ENCODE measurements at places on chromosomes 5 and 9.

- DNase-seq: no peak
Measured at GRCh38 chr9:30534896-30535295, 1849.5 kb upstream of the ACO1 start.

- DNase-seq: no peak
Measured at GRCh38 chr5:148884339-148885020, 58.1 kb downstream of the ADRB2 start.

DNA sequence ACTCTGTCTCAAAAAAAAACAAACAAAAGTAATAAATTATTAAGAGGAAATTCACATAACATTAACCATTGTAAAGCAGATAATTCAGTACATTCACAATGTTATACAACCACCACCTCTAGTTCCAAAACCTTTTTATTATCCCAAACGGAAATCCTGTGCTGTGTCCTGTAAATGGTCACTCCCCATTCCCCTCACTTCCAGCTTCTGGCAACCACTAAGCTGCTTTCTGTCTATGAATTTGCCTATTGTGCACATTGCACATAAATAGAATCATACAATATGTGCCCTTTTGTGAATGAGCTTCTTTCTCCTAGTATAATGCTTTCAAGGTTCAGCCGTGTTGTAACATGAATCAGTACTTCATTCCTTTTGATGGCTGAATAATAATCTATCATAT, 20.8 kb downstream of the C9orf152 start:
- no peak for DNase-seq

- DNase-seq: no peak
Measured at GRCh38 chr9:123745451-123745850, 184.5 kb downstream of the DENND1A start.

DNA sequence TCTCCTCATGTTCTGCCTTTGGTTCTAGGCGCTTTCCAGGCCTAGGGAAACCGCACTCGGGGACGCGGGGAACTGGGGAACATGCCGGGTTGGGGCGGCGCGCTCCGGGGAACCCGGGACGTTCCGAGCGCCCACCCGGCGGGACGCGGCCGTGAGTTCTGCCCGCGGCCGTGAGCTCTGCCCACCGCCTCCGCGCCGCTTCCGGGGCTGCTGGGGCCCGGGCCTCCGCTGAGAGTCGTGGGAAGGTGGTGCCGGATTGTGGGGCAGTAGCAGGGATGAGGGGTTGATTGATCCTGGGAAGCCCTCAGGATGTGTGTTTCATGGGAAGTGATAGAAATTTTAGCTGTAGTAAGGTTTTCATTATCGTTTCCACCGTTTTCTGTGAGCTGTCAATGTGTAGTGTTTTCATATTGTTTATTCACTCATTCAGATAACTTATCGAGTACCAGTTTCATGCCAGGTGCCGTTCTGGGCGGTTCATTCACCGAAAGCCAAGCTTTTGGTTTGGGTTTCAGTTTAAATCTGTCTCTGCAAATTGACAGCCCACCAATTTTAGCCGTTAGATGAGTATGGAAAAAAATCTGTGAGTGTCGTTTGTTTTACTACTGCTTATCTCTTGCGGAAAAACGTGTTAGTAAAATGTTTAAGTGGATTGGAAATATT, 657 bp downstream of the MTRR start:
- DNase-seq: no peak

DNA sequence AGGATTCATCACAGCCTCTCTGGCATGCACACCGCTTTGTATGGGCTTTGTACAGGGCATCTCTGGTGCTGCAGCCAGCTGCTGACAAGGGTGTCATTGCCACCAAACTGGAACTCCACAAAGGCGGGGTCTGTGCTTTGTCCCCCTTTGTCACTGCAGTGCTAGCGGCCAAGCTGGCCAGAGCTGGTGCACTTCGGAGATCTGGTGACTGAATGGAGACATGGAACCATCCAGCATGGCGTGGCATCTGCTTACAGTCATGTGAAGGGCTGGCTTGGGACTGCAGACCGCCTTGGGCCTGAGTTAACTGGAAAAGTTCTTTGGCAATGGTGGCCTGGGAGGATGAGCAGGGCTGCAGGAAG, 18.7 kb upstream of the COL5A1 start:
- no peak for DNase-seq

- DNase-seq: no peak
Measured at GRCh38 chr9:79939819-79940218, 368.1 kb downstream of the TLE4 start.

GRCh38 chr9:127199001-127199791, 65.4 kb upstream of the GARNL3 start:
- DNase-seq: peak; percentile 29

- DNase-seq: no peak
Measured at GRCh38 chr9:122941582-122942234, 888 bp downstream of the RABGAP1 start.

DNA sequence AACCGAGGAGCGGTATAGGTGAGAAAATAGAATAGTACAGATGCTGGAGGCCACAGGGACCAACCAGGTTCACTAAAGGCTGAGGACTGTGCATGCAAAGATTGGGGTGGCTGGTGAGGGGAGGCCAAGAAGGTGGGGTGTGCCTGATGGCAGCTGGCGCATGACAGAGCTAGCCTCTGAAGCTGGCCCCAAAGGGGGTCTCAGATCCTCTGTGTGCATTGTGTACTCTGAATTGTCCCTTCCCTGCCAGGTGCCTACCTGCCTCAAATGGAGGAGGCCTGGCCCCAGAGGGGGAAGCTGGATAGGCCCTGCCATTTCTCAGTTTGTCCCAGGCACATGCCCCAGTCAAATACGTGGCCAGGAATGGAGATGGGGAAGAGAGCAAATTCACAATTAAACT, 63.1 kb downstream of the CRB2 start:
- DNase-seq: no peak

GRCh38 chr9:15512204-15512603, 1.4 kb upstream of the PSIP1 start:
- no peak for DNase-seq

DNA sequence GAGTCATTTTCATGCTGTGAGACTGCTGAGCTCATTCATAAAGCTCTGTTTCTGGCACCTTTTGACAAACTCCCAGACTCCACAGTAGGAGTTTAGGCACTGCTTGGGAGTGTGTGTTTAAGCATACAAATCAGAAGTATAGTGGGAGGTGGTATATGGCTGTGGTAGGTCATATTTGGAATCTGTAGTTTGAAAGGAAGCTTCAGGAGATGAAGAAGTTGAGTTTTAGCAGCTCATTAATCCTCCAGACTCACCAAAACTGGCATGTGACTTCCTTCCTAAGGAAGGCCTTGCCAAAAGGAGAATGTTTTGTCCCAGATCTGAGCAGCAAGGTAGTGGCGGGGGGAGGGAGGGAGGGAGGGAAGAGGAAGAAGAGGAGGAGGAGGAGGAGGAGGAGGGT, 52.8 kb downstream of the SAXO1 start:
- no peak for DNase-seq

- DNase-seq: no peak
Measured at GRCh38 chr9:86795047-86795442, 152.3 kb downstream of the GAS1 start.

DNA sequence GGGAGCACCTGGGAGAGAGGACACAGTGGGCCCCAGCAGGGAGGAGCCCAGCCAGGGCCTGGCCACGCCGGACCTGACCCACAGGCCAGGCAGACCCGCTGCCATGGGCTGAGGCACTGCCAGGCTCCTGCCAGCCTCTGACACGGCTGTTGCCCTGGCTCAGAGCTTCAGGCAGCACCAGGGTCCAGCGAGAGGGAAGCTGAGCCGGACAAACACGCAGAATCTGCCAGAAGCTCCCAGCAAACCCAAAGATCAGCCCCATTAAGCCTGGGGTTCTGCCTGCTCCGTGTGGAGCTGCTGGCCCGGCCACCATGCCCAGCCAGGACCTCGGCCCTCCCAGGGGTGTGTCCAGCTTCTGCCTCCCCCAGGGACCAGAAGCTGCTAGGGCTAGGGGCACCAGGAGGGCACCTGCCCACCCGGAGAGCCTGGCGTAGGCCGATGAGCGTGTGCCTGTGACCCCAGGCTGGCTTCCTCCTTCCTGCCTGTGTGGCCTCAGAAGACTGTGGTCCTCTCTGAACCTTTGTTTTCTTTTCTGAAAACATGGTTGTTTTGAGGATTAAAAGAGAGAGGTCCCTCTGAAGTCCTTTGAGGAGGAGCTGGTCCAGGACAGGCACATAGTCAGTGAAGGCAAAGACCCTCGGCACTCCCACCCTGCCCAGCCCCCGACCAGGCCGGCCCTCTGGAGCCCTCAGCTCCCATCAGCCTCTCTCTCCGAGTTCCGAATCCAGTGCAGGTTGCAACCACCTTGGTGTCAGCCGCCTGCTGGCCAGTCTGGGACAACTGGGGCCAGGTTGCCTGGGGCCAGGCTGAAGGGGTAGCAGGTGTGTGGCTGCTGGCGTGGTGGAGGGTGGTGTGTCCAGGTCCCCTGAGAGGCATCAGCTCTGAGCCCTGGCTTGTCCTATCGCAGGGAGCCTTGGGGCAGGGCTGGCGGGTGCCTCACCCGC, 39.6 kb downstream of the KCNT1 start:
- no peak for DNase-seq

DNA sequence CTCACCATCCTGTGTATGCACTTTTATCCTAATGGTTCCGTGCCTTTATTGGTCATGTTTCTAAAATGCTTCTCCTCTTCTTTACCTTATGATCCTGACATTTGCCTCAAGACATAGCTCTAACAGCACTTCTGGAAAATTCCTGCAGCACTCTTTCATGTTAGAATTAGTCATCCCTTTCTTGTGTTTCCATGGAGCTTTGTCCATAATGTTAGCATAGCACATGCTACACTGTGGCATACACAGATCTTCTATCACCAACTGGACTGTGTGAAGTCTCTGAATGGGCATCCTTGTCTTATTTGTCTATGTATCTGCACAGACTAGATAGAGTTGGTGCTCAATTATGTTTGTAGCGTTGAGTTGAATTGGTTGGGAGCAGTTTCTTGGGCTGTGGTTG, 2.0 kb downstream of the SCGB3A2 start:
- DNase-seq: no peak

- no peak for DNase-seq
Measured at GRCh38 chr9:78788101-78788500, 491.2 kb downstream of the PSAT1 start.

- peak; percentile 27 for DNase-seq
Measured at GRCh38 chr9:121222524-121223171, 21.0 kb upstream of the RAB14 start.

DNA sequence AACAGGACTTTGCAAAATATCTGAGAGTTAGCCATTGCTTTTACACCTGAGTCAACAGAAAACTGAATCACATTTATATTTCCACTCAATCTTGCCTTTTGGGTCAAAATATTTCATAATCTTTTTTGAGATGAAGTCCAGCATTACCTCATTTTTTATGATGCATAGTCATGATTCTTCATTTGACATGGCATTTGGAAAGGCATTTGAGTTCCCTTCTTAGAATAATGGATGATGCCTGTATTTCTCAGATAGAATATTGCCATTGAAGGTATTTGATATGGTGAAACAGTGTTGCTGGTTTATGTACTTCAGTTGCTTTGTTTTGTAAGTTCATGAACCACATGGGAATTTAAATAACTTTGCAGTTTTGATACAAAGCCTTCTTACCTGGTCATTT, 180.4 kb downstream of the PRR16 start:
- DNase-seq: no peak

DNA sequence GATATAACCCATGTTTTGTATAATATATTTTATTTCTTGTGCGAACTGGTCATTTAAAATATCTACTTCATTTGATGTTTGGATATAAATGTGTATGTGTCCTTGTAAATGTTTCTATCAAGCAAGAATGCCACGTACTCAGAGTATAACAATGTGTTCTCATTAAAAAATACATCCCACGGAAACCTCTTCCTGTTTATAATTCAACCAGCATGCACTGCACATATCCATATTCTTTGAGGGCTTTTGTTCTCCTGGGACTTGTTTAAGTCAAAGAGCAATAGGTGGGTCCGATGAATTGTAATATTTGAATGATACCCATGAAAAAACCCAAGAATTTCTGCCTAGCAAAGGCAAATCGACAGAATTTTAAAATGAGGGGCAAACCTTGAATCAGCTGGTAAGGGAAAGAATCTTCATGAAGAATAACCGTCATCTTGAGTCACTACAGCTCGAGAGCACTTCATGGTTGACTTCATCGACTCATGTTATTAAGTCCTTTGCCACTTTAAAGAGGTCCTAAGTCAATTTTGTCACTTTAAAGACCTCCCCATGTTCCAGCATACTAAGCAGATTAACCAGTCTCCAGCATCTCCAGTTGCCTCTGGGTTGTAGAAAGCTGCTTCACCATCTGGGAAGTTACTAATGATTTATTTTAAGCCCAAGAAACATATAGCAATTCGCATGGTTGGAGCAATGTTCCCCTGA, 80.6 kb downstream of the NPR3 start:
- no peak for DNase-seq

GRCh38 chr5:179267671-179268083, 77.6 kb downstream of the ADAMTS2 start:
- DNase-seq: no peak

GRCh38 chr9:15572200-15572770, 19.4 kb downstream of the CCDC171 start:
- DNase-seq: peak; percentile 88

GRCh38 chr5:66255714-66256113, 111.6 kb downstream of the SREK1 start:
- no peak for DNase-seq

GRCh38 chr5:80191991-80192398, 63.9 kb downstream of the SERINC5 start:
- no peak for DNase-seq

- DNase-seq: no peak
Measured at GRCh38 chr9:132728497-132728896, 58.2 kb downstream of the GTF3C4 start.

DNA sequence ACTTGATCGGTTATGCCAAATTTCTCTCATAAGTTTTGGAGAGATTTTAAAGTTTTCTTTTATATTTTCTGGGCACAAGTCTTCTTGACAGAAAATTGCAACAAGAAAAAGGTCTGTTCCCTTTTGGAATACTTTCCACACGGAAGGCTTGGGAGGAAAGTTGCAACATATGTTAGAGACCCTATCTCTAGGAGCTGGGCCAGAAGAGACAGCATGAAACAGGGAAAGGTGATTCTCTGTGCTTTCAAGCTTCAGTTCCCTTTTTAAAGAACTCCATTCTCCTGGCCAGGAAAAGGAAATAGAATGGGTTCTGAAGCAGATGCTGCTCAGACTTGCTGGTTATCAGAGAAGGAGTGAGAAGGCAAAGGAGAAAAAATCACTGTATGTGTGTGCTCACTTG, 368.3 kb downstream of the SPATA31D1 start:
- no peak for DNase-seq

GRCh38 chr5:2113348-2114131, 230.8 kb upstream of the IRX4 start:
- no peak for DNase-seq

- no peak for DNase-seq
Measured at GRCh38 chr9:136773386-136774044, 9.2 kb upstream of the LCN15 start.

- no peak for DNase-seq
Measured at GRCh38 chr5:146731909-146732659, 146.5 kb downstream of the PPP2R2B start.

DNA sequence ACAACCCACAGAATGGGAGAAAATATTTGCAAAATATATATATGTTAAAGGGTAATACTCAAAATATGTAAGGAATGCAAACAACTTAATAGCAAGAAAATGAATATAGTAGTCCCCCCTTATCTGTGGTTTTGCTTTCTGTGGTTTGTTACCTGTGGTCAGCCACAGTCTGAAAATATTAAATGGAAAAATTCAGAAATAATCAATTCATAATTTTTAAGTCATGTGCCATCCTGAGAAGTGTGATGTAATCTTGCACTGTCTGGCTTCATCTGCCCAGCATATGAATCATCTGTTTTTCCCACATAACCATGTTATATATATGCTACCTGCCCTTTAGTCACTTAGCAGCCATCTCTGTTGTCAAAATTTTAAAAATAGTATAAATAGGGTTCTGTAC, 11.7 kb downstream of the CER1 start:
- DNase-seq: no peak
